Progenitor cell of endocrine pancreas (in vitro differentiated cells): ENCODE measurements at places on chromosomes 3 and 15. TPM values are rescaled to one million over a fixed set of nuclear protein-coding genes. Genes with fewer than 3 reads are reported as not detected.
A peak's percentile ranks its signal among the peaks of the same experiment; 100 is the strongest.

IMPG2 gene
- 0.82 and 0.98 TPM in 2 replicates for total RNA-seq

EHD4 gene
- total RNA-seq, result 17.2 and 18.4 TPM in 2 replicates

NECTIN3 gene
- 46.5 and 46.7 TPM in 2 replicates for total RNA-seq

UCN2 gene
- 1.2 and 1.4 TPM in 2 replicates for total RNA-seq

DNA sequence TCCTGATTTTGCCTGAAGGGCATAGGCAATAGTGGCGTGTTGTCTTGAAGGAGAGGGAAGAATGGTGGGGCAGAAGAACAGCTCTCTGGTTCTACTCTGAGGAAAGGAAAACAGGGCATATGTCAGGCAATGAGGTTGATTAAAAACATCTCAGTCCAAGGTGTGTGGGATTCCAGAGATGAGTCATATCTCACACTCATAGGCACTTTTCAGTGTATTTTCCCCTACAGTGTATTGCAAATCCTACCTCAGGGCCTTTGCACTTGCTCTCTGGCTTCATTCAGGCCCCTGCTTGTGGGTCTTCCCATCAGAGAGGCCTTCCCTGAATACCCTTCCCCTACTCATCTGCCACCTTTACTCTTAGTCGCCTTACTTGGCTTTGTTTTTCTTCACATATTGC lies 107.8 kb downstream of the SLCO3A1 start:
- H3K4me1 ChIP-seq, result peaks cover 5% of the 10 kb centered on the region
- peaks cover 2% of the 10 kb centered on the region for H3K36me3 ChIP-seq
- peaks cover 5% of the 10 kb centered on the region for H3K27me3 ChIP-seq
- H3K4me3 ChIP-seq, result no peak overlapping the region
- DNase-seq, result no peak

- H3K27ac ChIP-seq, result no peak overlapping the region
- H3K4me1 ChIP-seq, result no peaks in the 10 kb centered on the region
- DNase-seq, result peak; percentile 41
- H3K36me3 ChIP-seq, result peaks cover 2% of the 10 kb centered on the region
Observed at GRCh38 chr3:176814285-176814684, 383.0 kb downstream of the TBL1XR1 start.

DNA sequence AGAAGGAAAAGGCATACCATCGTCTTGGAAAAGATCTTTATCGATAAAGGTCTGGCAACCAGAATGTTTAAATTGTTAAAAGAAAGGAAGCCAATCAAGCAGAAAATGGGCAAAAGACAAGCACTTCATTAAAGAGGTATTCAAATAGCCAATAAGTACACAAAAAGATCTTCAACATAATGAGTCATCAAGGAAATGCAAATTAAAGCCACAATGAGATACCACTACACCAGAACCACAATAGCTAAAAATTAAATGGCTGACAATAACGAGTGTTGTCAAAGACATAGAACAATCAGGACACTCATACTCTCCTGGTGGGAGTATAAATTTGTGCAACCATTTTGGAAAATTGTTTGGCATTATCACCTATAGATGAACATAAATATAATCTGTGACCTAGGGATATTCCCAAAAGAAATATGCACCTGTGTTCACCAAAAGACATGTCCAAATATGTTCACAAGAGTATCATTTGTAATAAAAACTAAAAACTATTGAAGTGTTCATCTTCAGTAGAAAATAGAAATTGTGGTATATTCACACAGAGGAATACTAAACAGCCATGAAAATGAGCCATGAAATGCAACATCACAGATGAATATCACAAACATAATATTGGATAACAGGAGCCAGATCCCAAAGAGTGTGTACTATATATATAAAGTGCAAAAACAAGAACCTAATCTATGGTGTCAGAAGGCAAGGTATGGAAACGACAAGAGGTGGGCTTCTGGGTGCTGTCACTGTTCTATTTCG lies 14.4 kb upstream of the BTBD1 start:
- no peak for DNase-seq
- peaks cover 25% of the 10 kb centered on the region for H3K27me3 ChIP-seq
- H3K4me1 ChIP-seq, result no peaks in the 10 kb centered on the region
- H3K27ac ChIP-seq, result no peak overlapping the region

DNA sequence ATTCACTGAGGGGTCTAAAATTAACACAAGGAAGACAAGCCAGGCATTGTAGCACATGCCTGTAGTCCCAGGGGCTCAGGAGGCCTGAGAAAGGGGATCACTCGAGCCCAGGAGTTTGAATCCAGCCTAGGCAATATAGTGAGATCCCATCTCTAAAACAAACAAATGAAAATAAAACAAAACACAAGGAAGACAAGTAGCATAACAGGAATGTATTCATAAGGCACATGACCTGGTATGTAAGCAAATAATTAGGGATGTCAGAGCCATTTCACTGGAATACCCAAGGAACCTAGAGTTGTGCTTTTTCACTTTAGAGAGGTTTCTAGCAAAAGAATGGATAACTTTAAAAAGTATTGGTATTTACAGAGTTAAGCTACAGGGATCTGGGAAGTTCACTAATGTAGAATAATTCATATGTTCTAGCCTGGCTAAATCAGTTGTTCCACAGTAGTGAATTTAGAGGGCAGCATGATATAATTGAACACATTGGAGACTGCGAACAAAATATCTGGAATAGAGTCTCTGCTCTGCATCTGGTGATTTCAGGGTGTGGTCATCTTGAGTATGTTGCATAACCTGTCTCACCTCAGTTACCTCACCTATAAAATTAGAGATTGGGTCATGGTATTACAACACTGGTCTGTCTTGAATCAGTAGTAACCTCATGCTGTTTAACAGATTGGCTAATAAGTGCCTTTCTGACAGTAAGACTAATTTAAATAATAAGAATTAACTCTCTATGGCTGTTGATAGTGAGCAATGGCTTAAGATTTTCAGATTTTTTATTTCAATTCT lies 9.3 kb downstream of the GRAMD1C start:
- DNase-seq, result no peak
- no peak overlapping the region for H3K27ac ChIP-seq
- no peaks in the 10 kb centered on the region for H3K36me3 ChIP-seq
- H3K4me3 ChIP-seq, result no peak overlapping the region

DNA sequence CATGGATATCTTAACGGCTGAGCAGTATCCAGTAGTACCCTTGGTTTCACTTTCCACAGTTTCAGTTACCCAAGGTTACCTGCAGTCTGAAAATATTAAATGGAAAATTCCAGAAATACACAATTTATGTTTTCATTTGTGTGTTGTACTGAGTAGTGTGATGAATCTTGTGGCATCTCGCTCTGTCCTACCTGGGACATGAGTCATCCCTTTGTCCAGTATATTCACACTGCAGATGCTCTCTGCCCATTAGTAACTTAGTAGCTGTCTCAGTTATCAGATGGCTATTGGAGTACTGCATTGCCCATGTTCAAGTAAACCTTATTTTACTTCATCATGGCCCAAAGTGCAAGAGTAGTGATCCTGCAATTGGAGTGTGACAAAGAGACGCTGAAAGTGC lies 26.1 kb downstream of the GASK1A start:
- no peaks in the 10 kb centered on the region for H3K36me3 ChIP-seq
- H3K4me1 ChIP-seq, result peaks cover 10% of the 10 kb centered on the region
- H3K27me3 ChIP-seq, result peaks cover 4% of the 10 kb centered on the region
- H3K4me3 ChIP-seq, result no peak overlapping the region
- no peak overlapping the region for H3K27ac ChIP-seq

- no peak for DNase-seq
- H3K36me3 ChIP-seq, result no peaks in the 10 kb centered on the region
- no peak overlapping the region for H3K4me3 ChIP-seq
- H3K27ac ChIP-seq, result no peak overlapping the region
Observed at GRCh38 chr3:143160437-143160836, 40.9 kb downstream of the CHST2 start.

DNA sequence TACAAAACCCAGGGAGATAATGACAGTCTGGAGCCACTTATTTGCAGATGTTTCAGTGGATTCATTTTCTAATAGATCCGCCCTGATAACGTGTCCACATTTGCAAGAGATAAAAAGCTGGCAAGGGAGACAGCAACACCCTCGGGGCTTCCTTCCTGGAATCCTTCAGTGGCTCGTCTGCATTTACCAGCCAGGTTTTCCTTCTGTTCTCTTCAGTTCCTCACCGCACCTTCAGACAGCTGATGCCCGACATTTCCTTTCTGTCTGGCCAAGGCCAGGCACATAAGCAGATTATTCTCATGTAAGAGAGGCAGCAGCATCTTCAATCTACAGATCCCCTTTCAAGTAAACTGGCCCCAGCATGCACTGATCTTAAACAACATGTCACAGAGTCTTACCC lies 56.2 kb upstream of the SPATA12 start:
- H3K36me3 ChIP-seq, result peaks cover 1% of the 10 kb centered on the region
- no peak for DNase-seq
- no peak overlapping the region for H3K27ac ChIP-seq
- no peaks in the 10 kb centered on the region for H3K27me3 ChIP-seq

DNA sequence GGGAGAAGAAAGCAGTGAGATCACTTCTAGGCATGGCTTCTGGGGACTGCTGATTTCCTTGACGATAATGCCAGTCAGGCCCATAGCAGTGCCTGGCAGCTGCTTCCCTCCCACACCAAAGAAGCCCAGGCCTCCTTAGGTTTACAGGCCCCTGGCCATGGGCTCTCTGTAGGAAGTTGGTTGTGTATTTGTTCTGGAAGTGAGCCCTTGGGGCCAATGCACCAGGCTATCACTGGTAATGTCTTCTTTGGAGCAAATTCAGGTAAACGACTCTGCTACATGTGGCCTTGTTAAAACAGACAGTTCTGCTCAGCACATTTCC lies 89.3 kb downstream of the CCNL1 start:
- H3K27me3 ChIP-seq, result peaks cover 2% of the 10 kb centered on the region
- DNase-seq, result no peak
- no peaks in the 10 kb centered on the region for H3K36me3 ChIP-seq
- no peak overlapping the region for H3K4me3 ChIP-seq

- peak overlapping the region; percentile 21 for H3K27ac ChIP-seq
- peaks cover 5% of the 10 kb centered on the region for H3K36me3 ChIP-seq
- no peak overlapping the region for H3K4me3 ChIP-seq
- no peak for DNase-seq
- peaks cover 39% of the 10 kb centered on the region for H3K4me1 ChIP-seq
- H3K27me3 ChIP-seq, result no peaks in the 10 kb centered on the region
Observed at GRCh38 chr3:65824166-65824565, 214.6 kb downstream of the MAGI1 start.

- H3K36me3 ChIP-seq, result peaks cover 5% of the 10 kb centered on the region
- DNase-seq, result no peak
- H3K4me3 ChIP-seq, result no peak overlapping the region
- H3K4me1 ChIP-seq, result no peaks in the 10 kb centered on the region
- no peaks in the 10 kb centered on the region for H3K27me3 ChIP-seq
Observed at GRCh38 chr15:40182358-40183029, 21.6 kb downstream of the BUB1B start.

DNA sequence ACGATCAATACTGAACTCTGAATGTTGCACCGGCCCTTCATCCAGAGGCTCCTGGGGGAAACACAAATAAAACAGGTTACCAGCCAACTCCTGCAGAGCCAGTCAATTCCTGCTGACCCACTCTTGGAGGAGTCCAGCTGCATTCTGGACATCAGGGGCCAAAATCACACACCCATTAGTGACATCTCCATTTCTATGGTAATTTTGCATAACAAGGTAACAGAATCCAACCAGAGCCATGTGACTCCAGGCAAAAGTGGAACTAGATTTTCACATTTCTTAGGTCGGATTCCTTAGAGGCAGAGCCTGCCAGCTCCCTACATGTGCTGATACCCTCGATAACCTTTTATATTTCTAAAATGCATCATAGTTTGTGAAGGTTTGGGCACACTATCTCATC lies 119.2 kb upstream of the CTNNB1 start:
- H3K27me3 ChIP-seq, result peaks cover 19% of the 10 kb centered on the region
- H3K27ac ChIP-seq, result no peak overlapping the region
- no peak overlapping the region for H3K4me3 ChIP-seq
- peaks cover 18% of the 10 kb centered on the region for H3K4me1 ChIP-seq

GRCh38 chr3:107488942-107489341 lies 33.8 kb upstream of the BBX start:
- DNase-seq, result no peak
- H3K4me1 ChIP-seq, result no peaks in the 10 kb centered on the region
- H3K36me3 ChIP-seq, result no peaks in the 10 kb centered on the region
- H3K27ac ChIP-seq, result no peak overlapping the region

- no peak for DNase-seq
- H3K27me3 ChIP-seq, result no peaks in the 10 kb centered on the region
- no peak overlapping the region for H3K4me3 ChIP-seq
- peaks cover 11% of the 10 kb centered on the region for H3K4me1 ChIP-seq
Observed at GRCh38 chr15:77291107-77291506, 128.8 kb downstream of the PEAK1 start.

GRCh38 chr3:15514663-15515340 lies 6.7 kb downstream of the COLQ start:
- H3K36me3 ChIP-seq, result no peaks in the 10 kb centered on the region
- H3K27ac ChIP-seq, result no peak overlapping the region
- H3K27me3 ChIP-seq, result no peaks in the 10 kb centered on the region
- no peak for DNase-seq
- no peaks in the 10 kb centered on the region for H3K4me1 ChIP-seq

- H3K4me1 ChIP-seq, result peaks cover 15% of the 10 kb centered on the region
- H3K27me3 ChIP-seq, result peaks cover 3% of the 10 kb centered on the region
- no peak overlapping the region for H3K4me3 ChIP-seq
- H3K36me3 ChIP-seq, result peaks cover 5% of the 10 kb centered on the region
Observed at GRCh38 chr3:141379250-141379966, 11.1 kb downstream of the ZBTB38 start.

DNA sequence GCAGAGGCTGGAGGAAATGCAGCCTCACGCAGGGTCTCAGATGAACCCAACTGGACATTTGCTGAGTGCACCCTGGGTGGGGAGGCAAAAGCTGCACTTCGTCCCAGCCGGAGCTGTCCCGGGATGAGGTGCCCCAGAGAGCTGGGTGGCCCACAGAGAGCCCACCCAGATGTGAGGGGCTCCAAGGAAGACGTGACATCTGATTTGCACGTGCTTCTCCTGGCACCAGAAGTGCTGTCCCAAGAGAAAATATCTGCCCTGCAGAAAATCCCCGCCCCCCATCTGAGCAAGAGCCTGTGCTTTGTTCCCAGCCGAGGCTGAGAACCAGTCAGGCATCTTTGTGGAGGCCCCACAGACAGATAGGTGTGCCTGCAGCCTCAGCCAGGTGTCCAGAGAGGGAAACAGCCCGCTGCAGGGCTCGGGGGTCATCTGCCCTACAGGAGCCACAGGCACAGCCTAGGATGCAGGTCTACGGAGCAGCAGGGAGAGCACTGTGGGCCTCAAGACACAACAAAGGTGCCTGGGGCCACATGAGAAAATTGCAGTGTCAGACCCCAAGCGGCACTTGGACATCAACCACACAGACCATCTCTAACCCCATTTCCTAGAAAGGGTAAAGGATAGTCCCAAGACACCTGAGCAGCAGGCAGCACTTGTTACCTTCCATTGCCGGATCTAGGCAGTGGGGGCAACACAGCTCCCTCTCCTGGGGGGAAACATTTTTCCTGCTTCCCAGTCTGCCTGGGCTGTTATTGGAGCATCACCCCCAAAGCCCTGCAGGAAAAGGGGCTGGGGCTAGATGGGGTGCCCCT lies 5.8 kb downstream of the TMIE start:
- no peak overlapping the region for H3K4me3 ChIP-seq
- H3K36me3 ChIP-seq, result no peaks in the 10 kb centered on the region
- H3K27ac ChIP-seq, result no peak overlapping the region
- H3K27me3 ChIP-seq, result peaks cover 25% of the 10 kb centered on the region
- DNase-seq, result no peak

GRCh38 chr15:75140080-75140879 lies 61.4 kb upstream of the C15orf39 start:
- no peak for DNase-seq
- H3K4me3 ChIP-seq, result no peak overlapping the region
- peak overlapping the region; percentile 29 for H3K27ac ChIP-seq
- H3K27me3 ChIP-seq, result no peaks in the 10 kb centered on the region
- peaks cover 8% of the 10 kb centered on the region for H3K36me3 ChIP-seq

GRCh38 chr3:127261925-127262324 lies 25.9 kb downstream of the PRR20G start:
- H3K36me3 ChIP-seq, result no peaks in the 10 kb centered on the region
- H3K27me3 ChIP-seq, result peaks cover 26% of the 10 kb centered on the region
- no peaks in the 10 kb centered on the region for H3K4me1 ChIP-seq
- no peak overlapping the region for H3K4me3 ChIP-seq
- DNase-seq, result no peak
- no peak overlapping the region for H3K27ac ChIP-seq
